Activated naive CD4-positive, alpha-beta T cell treated with anti-CD3 and anti-CD28 coated beads, Interleukin-2, amount 50 U/mL, for 72 hours (primary cell): ENCODE measurements at places on chromosomes 5 and 9.

DNA sequence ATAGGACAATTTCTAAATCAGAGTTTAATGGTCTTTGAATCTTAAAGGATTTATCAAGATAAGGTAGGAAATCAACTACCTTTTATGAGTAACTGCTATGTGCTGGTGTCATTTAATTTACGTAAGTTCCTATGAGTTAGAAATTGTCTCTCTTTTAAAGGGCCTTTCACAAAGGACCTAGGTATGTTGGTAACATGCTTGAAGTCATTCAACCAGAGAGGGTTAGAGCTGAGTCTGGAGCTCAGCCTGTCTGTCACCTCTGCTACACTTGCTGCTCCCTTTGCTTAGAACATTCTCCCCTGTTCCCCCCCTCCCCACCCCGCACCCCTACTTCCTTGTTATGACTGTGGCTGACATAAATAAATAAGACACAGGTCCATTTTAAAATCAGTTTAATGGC, 190.3 kb upstream of the SEMA6A start:
- DNase-seq = no peak

GRCh38 chr5:158026304-158027031, 167.5 kb upstream of the CLINT1 start:
- DNase-seq = no peak

- DNase-seq = no peak
Observed at GRCh38 chr9:20508242-20508641, 114.1 kb downstream of the MLLT3 start.

DNA sequence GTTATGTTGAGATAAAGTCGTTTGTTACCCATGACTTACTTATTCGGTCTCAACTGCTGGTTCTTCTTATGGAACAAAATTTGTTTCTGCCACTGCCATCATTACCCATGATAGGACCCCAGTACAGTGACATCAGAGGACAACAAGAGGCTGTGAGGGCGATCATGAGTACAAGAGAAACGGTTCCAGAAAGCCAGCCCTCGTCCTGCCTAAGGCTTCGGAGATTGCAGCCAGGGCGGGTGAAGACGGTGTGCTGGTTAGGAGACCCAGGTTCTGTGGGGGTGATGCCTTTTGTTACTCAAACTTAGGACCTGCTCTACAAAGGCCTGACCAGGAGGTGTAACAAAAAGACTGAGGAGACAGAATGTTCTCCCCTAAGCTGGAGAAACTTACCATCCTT, 10.9 kb downstream of the FYB1 start:
- no peak for DNase-seq

DNA sequence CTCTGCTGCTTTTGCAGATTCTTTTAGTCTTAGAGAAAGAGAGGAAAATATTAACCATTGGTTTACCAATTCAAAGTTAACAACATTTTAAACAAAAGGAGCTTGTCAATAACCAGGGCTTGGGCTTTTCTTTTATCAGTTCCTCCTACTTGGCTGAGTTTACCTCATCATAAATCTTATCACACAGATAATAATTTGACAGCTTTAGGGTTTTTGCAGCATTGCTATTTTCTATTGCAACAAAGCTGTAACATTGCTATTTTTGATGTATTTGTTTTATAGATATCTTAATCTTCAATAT, 9.8 kb upstream of the ABL1 start:
- no peak for DNase-seq

- DNase-seq = no peak
Observed at GRCh38 chr9:120946259-120946658, 19.7 kb upstream of the TRAF1 start.

- DNase-seq = no peak
Observed at GRCh38 chr5:173691931-173692330, 75.5 kb upstream of the BOD1 start.

DNA sequence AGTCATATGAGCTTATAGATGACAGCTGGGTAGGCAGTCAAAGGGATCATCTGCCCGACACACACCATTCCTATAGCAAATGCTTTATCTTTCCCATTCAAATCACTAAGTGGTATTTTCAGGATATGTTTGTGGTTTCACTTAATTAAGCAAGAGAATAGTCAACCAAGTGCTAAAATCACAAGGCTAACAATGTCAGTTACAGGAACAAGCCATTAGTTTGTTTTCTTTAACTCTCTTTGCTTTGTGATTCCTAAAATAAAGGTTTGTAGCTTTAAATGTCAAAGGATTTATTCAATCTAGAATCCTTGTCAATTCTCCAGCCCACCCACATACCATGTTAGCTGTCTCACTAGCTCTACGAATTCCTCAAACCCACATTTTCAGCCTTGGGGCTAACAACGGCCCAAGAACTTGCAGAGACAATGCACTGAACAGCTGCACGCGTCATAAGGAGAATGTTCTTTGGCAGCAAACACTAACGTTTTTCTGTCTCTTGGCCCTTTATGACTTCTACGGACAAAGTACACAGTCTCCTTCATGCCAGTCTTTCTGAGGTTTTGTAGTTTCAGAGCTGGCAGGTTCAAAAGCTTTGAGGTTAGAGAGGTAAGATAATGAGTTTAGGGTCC, 56.6 kb downstream of the ELAVL2 start:
- DNase-seq = no peak
